ENCODE measurements at places on chromosomes 3 and 15.

DNA sequence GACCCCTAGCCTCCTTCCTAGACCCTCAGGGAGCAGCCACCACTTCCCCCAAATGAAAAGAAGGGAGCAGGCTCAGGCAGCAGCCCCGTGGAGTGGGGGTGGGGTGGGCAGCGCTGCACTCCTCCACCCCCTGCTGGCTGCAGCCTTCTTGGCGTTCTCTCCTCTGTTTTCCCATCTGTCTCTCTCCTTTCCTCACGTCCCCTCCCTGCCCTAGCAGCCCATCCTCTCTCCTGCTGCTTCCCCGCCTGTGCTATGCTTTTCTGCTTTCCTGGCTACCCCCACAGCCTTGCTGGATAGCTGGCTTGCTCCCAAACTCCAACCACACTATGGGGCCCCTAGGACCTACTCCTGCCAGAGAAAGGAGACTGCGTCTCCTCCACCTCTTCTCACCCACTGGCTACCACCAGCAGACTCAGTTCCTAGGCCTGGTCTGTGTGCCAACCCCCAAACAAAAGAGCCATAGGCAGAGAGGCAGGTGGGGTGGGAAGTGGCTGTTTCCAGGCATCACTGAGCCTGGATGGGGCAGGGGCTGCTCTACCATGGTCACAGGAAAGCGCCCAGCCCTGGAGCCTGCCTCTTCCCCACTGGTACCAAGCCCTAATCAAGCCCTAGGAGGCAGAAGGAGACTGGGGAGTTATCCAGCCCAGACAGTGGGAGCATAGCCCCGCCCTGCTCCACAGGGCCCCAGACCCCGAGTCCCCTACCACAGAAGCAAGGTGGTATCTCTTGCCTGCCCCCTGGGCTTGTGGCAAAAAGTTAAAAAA, 3.4 kb upstream of the DISP2 start:
- DNase-seq, result peak; percentile 31

GRCh38 chr3:133927540-133928066, 31.9 kb upstream of the RAB6B start:
- peak; percentile 45 for DNase-seq

DNA sequence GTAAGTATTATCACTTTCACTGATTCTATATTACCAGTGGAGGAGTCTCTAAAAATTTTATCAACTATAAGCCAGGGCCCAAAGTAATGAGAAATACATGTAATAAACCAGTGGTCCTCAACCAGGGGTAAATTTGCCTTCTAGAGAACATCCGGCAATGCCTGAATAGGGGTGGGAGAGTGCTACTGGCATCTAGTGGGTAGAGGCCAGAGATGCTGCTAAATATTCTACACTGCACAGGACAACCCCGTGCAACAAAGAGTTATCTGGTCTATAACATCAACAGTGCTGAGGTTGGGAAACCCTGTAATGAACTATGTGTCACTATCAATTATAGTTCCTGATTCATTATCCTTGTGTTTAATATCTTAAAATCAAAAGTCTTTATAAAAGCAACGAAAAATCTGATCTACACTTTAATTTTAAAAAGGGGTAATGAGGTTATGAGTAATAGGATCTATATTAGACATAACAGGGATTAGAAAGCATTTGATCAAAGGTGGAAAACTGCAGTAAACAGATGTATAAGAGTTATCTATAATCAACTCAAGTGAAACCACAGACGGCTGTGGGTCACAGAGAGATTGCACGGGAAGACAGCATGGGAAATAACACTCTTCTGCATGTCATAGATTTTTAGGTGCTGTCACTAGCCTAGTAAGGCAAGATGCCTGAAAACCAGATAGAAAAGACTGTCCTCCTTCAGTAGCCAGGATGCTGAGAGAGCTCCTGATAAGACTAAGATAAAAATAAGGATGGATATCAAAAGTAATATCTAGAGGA, 2.0 kb downstream of the LYSMD2 start:
- DNase-seq, result peak; percentile 37

DNA sequence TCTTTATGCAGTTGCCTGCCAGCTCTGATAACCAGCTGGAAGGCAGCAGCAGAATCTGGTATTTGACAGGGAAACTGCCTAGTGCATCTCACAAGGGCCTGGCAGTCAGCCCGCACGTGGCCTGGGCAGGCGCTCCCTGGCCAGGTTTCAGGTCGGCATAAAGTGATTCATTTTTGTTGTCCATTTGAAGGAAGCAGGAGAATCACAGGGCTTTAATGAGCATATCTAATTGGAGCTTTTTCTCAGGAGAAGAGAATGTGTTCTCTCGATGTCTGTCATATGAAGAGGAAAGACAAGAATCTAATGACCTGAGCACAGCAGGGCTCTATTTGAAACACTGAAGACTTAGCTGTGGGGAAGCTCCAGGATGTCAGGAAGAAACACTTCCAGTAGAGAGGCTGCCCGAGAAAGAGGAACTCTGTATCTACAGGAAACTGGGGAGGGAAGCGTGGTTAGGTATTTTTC, 98.8 kb upstream of the MB21D2 start:
- no peak for DNase-seq

- DNase-seq, result no peak
These were observed 9.3 kb downstream of the PLA2G4B start for GRCh38 chr15:41847981-41848380.

- no peak for DNase-seq
These were observed 210.0 kb upstream of the TRIM42 start for GRCh38 chr3:140467796-140468315.

- DNase-seq, result no peak
These were observed 34.2 kb upstream of the NR2F2 start for GRCh38 chr15:96296264-96296663.

- no peak for DNase-seq
These were observed 6.5 kb downstream of the NT5DC2 start for GRCh38 chr3:52527039-52527731.

DNA sequence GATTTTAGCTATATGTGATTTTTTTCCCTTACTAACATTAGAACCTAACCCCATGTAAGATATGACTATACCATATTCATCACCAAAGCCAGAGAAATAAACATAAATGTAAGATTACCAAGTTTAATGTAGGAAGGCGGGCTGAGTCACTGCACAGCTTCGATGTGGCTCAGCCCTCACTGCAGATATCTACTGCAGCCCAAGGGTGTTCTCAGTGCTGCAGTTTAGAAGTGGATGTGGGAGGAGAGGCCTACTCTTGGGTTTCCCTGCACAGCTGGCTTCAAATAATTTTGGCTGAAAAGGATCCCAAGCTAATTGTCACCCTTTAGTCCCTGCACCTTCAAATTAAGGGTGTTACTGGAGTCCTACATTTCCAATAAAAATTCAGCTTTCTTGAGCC, 9.3 kb downstream of the ARPP19 start:
- DNase-seq, result no peak

- DNase-seq, result no peak
These were observed 449.0 kb upstream of the LMCD1 start for GRCh38 chr3:8052659-8053058.

GRCh38 chr3:63832395-63832794, 13.3 kb downstream of the C3orf49 start:
- no peak for DNase-seq

DNA sequence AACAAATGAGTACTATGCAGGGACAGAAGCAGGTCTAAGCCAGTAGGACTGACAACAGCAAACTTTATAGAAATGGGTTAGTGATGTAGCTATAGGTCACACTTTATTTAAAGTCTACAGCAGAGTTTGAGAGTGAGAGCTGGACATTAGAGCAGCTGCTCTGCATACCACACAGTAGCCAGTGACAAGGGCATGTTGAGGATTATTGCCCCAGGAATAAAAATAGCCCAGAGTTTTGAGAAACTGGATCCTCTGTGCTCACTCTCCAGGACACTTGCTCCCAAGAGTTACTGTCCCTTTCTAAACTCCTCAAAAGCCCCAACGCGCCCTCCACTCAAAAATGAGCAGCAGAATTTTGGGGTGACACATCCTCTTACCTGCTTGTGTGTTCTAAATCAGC, 21.1 kb downstream of the LRTM1 start:
- DNase-seq, result no peak

DNA sequence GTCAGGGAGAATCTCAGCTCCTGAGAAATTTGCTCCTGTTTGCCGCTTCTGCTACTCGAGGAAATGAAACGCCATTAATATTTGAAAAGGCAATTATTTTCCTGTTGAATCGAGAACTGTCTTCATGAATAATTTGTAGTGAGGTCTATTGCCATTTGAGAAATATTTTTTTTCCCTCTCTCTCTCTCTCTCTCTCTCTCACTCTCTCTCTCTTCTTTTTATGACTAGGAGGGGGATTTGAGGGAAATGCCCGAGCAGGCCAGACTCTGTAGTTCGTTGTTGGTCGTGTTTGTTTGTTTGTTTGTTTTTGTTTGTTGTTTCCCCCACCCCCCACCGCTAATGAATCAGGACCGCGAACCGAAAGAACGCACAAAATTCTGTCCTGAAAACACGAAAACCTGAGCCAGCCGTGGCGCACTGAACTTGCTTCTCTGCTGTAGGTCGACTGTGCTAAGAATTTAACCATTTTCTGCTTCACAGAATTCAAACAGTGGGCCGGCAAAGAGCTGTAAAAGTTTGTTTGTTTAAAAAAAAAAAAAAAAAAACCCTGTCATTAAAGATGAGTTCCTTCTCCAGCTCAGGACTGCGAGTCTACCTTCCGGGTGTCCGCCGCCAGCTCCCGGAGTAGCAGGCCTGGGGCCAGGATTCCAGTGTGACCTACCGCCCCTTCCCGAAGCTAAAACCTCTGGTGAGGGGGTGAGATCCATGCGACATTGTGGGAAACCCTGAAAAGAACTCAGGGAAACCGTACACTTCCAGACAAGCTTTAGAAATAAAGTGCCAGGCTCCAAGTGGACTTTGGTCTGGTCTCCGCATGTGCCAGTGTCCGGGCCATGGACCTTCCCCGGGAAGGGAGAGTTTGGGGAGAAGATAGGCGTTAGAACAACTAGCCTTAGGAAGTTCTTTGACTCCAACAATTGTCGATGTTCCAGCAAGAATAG, 12.1 kb downstream of the ZIC4 start:
- no peak for DNase-seq

DNA sequence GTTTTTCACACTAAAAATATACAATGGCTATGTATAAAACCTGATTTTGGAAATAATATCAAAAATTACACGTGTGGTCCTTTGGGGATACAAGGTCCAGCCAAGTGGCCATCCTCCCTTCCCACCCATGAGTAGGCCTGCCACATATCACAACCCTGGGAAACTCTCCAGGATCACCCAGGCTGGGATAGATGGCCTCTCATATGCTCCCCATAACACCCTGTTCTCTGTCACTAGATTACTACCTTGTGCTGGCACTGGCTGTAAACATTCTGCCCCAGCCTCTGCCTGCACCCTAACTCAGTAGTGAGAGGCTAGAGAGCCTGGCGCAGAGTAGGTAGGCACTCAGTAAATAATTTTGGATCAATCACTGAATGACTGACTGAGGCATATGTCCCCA, 52.1 kb downstream of the CLDN18 start:
- DNase-seq, result no peak

- DNase-seq, result no peak
These were observed 586 bp downstream of the TM4SF1 start for GRCh38 chr3:149376718-149377407.

DNA sequence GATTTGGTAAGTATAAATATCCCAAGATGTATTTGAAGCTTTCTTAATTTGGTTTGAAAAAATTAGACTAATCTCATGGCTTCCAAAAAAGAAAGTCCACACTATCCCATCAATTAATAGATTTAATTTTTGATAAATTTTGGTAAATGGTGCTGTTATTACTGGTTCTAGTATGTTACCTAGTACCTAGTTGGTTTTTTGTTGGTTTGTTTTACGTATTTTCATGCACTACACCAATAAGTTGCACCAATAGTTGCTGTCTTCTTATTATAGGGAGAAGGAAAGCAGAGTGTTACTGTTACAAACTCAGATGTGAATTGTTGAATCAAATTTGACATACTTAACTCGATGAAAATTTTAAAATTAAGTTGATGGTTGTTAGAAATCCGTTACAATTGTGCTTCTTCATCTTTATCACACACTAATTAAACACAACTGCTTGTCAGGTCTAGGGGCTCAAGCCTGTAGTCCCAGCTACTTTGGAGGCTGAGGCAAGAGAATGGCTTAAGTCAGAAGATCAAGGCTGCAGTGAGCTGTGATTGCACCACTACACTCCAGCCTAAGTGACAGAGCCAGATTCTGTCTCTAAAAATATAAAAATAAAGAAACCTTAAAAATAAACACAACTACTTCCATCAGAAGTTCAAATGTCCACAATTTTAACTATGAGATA, 23.1 kb upstream of the MBNL1 start:
- peak; percentile 49 for DNase-seq

- no peak for DNase-seq
These were observed 73.7 kb downstream of the IGSF11 start for GRCh38 chr3:118960876-118961450.

All from OCI-LY7 (cell line).